ENCODE measurements at places on chromosomes 6 and 20. TPM values are rescaled to one million over a fixed set of nuclear protein-coding genes. Genes with fewer than 3 reads are reported as not detected.

- H3K27me3 ChIP-seq: no peaks in the 10 kb centered on the region
- H3K36me3 ChIP-seq: no peaks in the 10 kb centered on the region
- no peak overlapping the region for H3K27ac ChIP-seq
- DNase-seq: no peak
- no peak overlapping the region for H3K4me3 ChIP-seq
Measured at GRCh38 chr6:14671261-14671681, 553.7 kb downstream of the CD83 start.

GRCh38 chr6:131206463-131207251, 71.4 kb downstream of the AKAP7 start:
- no peak overlapping the region for H3K27ac ChIP-seq
- no peaks in the 10 kb centered on the region for H3K27me3 ChIP-seq
- H3K4me3 ChIP-seq: no peak overlapping the region
- H3K36me3 ChIP-seq: no peaks in the 10 kb centered on the region
- H3K4me1 ChIP-seq: no peaks in the 10 kb centered on the region

- H3K36me3 ChIP-seq: no peaks in the 10 kb centered on the region
- H3K27ac ChIP-seq: no peak overlapping the region
- DNase-seq: no peak
- H3K4me1 ChIP-seq: no peaks in the 10 kb centered on the region
Measured at GRCh38 chr20:17406051-17406590, 125.1 kb downstream of the BFSP1 start.

MRPL14 gene
- 62.4 TPM for total RNA-seq
